Stimulated activated CD4-positive, alpha-beta T cell treated with anti-CD3 and anti-CD28 coated beads, Interleukin-1b, Interleukin-23, amount 100 ng/mL, for 1 hour (primary cell): ENCODE measurements at places on chromosomes 5 and 9.

DNA sequence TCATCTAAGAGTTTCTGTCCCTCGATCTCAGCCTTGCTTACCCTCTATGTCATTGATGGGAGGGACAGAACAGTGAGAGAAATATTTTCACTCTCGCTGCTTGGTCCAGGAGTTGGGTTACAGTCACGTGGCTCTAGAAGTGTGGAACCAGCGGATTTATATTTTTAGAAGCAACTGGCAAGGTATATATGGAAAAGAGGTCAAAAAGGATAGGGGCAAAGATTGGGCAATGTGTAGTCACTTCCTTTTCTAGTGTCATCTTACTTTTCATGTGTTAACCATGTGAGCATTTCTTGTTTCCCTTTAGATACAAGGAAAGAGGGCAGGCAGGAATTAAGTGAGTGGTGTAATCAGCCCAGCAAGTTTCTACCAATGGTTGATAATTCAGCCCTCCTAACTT, 111.5 kb upstream of the ZNF366 start:
- no peak for DNase-seq

GRCh38 chr9:69963803-69964202, 79.8 kb upstream of the MAMDC2 start:
- no peak for DNase-seq

DNA sequence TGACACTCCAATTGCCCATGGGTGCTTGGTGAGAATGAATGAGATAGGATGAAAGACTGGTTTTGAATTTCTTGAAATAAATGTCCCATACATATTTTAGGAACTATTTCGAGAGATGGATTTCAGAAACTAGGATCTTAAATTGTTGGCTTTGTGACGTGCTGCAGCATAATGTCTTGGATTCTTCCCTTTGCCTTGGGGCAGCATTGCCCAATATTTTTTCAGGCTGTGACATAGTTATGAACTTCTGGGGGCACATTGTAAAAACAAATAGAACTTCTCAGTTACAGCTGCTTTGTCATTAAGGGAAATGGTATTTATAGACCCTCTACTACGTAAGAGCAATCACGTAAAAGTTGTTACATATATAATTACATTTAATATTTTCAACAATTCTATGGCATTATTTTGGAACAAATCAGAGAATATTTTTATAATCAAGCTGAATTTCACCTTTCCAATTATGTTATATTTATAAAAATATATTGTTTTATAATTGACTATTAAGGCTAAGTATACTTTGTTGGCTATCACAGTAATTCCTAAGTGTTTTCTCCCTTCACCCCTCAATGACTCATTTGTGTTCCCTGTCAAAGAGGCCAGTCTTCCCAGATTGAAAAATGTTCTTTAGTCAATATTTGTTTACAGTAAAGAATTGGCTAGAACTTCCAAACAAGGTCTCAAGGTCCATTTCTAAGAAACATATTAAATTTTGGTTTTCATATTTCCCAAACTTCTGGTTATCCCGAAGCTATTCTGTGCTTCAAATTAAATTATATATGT, 1388.3 kb upstream of the ACO1 start:
- no peak for DNase-seq

DNA sequence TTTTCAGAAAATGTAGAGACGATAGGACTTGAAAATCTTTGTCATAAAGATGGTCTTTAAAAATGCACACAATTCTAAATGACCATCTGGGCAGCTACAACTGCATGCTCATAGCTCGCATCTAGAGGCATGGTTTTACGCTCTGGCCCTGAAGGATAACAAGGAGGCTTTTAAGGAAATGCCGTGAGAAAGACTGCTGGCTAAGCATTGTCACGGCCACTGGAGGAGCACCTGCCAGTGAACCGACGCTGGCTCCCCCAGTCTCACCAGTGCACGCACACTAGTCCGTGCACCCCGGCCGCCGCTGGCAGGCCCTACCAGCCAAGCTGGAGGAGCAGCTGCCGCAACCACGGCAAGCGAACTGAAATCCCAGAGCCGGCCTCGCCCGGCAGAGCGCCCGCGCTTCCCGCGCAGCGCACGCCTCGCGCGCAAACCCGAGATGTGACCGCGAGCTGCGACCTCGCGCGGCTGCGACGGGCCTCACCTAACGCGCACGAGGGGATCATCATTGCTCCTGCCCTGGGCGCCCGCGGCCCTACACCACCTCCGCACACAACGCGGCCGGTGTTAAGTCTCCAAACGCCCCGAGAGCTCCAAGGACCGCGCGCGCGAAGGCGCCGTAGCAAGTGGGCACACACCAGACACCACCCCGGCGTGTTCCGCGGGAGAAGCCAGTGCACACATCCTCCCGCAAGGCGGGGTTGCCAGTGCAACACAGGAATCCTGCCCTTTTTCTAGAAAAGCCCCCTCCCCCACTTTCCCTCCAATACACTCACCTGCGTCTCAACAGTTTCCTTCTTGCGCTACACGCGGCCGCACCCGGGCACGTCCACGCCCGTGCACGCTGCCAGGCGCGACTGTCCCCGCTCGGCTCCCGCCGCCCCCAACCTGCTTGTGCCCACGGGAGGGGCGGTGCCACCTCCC, 5.3 kb downstream of the ELAVL2 start:
- no peak for DNase-seq

DNA sequence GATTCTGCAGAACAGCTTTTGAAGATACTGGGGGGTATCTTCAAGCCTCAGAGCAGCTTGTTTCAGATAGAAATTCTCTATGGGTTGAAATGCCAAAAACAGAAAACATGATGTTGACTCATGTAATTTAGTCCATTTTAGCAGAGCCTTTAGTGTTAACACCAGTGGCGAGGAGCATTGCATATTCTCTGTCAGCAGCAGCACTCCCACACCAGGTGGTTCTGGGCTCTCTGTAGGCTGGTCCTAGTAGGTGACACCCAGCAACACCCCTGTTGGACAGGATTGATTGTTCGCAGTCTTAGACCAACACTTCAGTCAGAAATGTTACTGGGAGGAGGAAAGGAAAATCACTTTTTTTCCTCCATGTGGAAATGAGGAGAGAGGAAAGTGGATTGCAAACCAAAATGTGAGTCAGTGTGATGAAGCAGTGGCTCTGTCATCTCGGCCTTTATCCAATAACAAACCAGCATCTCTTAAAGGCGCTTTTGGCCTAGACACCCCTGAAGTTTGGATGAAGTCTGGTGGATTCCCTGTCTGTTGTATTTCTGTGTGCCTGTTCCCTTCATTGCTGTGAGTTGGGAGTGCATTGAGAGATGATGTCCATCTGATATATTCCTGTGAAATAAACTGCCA, 16.8 kb downstream of the SLC46A2 start:
- DNase-seq, result no peak

- DNase-seq, result no peak
These were observed 68.2 kb downstream of the ADCY2 start for GRCh38 chr5:7464182-7464581.

GRCh38 chr5:60993875-60994571, 49.0 kb downstream of the NDUFAF2 start:
- DNase-seq, result no peak

GRCh38 chr5:148884339-148885020, 58.1 kb downstream of the ADRB2 start:
- no peak for DNase-seq

DNA sequence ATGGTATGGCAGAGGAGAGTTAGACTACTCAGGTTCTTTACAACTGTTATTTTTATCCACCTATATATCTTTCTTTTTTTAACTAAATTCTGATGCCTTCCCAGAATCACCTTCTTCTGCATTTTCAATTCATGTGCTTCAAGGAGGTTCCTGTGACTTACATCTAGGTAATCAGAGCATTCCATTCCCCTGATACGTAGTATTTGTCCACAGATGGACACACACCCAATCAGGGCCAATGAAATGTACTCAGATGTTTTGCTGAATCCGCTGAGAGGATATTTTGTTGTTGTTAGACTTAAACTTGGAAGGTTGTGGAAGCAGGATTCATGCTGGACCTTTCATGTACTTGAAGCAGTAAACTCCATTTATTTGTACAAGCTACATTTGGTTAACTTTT, 159.4 kb upstream of the FER start:
- DNase-seq, result no peak

GRCh38 chr9:92942688-92943616, 4.4 kb upstream of the FGD3 start:
- no peak for DNase-seq
